NCI-H2081 treated with DMSO at 0.1 percent for 48 hours (cell line): ENCODE measurements at places on chromosomes 4 and X.

DNA sequence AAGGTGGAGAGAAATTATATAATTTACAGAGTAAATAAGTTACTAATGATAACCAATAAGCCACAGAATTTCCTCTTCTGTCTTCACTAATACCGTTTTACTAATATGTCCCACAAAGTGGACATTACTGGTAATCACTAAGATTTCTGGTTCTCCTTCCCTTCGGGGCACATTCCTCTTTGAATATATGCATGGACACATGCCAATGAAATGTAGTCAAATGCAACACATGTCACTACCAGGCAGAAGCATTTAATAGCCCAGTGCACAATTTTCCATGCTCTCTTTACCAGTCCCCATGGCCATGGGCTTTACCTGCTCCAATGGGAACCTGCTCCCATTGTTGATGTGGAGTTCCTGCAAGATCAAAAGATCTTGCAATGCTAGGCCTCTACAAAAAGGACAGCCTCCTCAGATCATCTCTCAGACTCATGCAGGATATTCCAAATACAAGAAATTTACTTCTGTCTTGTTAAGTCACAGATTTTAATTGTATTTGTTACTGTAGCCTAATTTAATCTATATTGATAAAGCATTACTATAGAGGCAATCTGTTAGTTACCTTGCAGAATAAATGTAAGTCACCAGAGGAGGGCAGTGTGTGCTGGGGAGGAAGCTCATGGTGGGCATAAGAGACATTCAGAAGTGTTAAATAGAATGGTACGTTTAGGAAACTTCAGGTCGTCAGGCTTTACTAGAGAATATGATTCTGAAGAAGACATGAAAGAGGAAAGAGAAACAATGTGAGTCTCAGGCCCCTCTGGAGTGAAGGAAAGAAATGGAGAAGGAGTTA is 37.1 kb upstream of the INPP4B start:
- no peak for DNase-seq

- no peak for DNase-seq
These were observed 282.6 kb upstream of the NDST4 start for GRCh38 chr4:115396034-115396433.

DNA sequence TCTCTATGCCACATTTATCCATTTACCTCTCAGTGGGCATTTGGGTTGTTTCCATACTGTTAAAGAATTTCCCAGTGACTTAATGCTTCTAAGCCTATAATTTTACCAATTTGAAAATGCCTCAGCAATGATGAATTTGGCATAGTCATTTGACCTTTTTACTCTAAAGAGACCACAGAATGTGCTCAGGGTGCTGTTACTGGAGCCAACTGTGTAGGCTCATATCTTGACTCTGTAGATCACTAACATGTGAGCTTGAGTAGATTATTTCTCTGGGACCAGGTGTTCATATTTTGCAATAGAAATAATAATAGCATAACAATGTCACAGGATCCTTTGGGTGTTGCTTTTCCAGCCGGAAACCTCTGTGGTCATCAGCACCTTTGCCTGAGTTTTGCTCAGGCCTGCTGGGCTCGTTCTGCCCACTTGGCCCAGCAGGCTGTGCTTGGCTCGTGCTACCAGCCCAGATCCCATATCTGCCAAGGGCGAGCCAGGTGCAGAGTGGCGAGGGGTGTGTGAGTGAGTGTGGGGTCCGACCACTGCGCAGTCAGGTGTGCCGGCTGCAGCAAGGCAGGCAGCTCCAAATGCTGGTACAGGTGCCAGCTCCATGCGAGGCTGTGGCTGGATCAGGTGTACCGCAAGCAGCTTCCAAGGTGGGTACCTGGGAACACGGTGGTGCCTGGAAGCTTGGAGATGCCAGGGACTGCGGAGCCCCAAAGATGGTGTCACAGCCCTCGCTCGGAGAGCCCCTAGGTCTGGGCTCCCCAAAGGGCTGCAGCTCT is 70.6 kb upstream of the ANK2 start:
- DNase-seq: no peak

GRCh38 chr4:1152290-1152689 is 20.1 kb downstream of the SPON2 start:
- DNase-seq: no peak

- DNase-seq: no peak
These were observed 107.5 kb downstream of the GABRG1 start for GRCh38 chr4:46016306-46016705.
